Activated CD8-positive, alpha-beta memory T cell treated with anti-CD3 and anti-CD28 coated beads for 36 hours (primary cell): ENCODE measurements at places on chromosomes 5 and 9. TPM values are rescaled to one million over a fixed set of nuclear protein-coding genes. Genes with fewer than 3 reads are reported as not detected.

Gene ENTPD2
- not detected for total RNA-seq

Gene ZSWIM6
- total RNA-seq, result 6.4 TPM

Gene PHYHD1
- total RNA-seq, result not detected

Gene PLCXD3
- not detected for total RNA-seq

Gene PNPLA7
- total RNA-seq, result 3.4 TPM

Gene PCDHB10
- total RNA-seq, result not detected

Gene OTP
- total RNA-seq, result not detected

Gene IRF1
- 86.7 TPM for total RNA-seq

Gene SPINK13
- total RNA-seq, result not detected

Gene RAB3C
- not detected for total RNA-seq
